ENCODE measurements at places on chromosomes 2 and 18. TPM values are rescaled to one million over a fixed set of nuclear protein-coding genes. Genes with fewer than 3 reads are reported as not detected.

Gene YES1
- 15.4 TPM for polyA plus RNA-seq

Gene HOXD13
- polyA plus RNA-seq = not detected

Gene FTCDNL1
- 0.55 TPM for polyA plus RNA-seq

Gene LIMS2
- polyA plus RNA-seq = 58.4 TPM

Gene C2orf66
- polyA plus RNA-seq = 0.16 TPM

Gene REG1B
- polyA plus RNA-seq = 0.34 TPM

Gene CRYGD
- polyA plus RNA-seq = not detected

Gene SPATA3
- polyA plus RNA-seq = not detected

Gene ALPP
- not detected for polyA plus RNA-seq

Gene CHN1
- 3.2 TPM for polyA plus RNA-seq

Gene SUCLG1
- polyA plus RNA-seq = 117 TPM

Gene TUBA3D
- 0.29 TPM for polyA plus RNA-seq

Gene STPG4
- not detected for polyA plus RNA-seq

Gene AMER3
- polyA plus RNA-seq = not detected

Gene KIF5C
- 0.18 TPM for polyA plus RNA-seq

Gene MAP3K19
- not detected for polyA plus RNA-seq

Gene C2orf72
- polyA plus RNA-seq = 0.28 TPM

Gene SH3BP4
- polyA plus RNA-seq = 4.4 TPM

Gene ABCB11
- polyA plus RNA-seq = 0.04 TPM

Gene SPR
- 18.2 TPM for polyA plus RNA-seq

Gene TMEM200C
- not detected for polyA plus RNA-seq

Gene TCF4
- polyA plus RNA-seq = 3.7 TPM

Gene OSBPL6
- 1.5 TPM for polyA plus RNA-seq

Gene ALKAL2
- 1.0 TPM for polyA plus RNA-seq

Gene EVX2
- polyA plus RNA-seq = not detected

Gene MYO7B
- 0.20 TPM for polyA plus RNA-seq

Gene FAM117B
- polyA plus RNA-seq = 2.2 TPM

Gene PLGLB1
- 0.68 TPM for polyA plus RNA-seq

Gene PRSS56
- not detected for polyA plus RNA-seq

Gene AKAIN1
- not detected for polyA plus RNA-seq

Gene PPP1R1C
- 1.1 TPM for polyA plus RNA-seq

Gene VWA3B
- 0.01 TPM for polyA plus RNA-seq

Gene MC5R
- polyA plus RNA-seq = 0.20 TPM

Gene PFN4
- 0.55 TPM for polyA plus RNA-seq

Gene APOB
- 0.02 TPM for polyA plus RNA-seq

Gene DNAH6
- polyA plus RNA-seq = 0.06 TPM

Data from esophagus (tissue), 2 donors.